HCT116 (cell line): ENCODE measurements at places on chromosomes 2 and 18. TPM values are rescaled to one million over a fixed set of nuclear protein-coding genes. Genes with fewer than 3 reads are reported as not detected.

The MYO7B gene
- 0.07 TPM for total RNA-seq

The LIMS3 gene
- total RNA-seq, result 1.1 TPM

DNA sequence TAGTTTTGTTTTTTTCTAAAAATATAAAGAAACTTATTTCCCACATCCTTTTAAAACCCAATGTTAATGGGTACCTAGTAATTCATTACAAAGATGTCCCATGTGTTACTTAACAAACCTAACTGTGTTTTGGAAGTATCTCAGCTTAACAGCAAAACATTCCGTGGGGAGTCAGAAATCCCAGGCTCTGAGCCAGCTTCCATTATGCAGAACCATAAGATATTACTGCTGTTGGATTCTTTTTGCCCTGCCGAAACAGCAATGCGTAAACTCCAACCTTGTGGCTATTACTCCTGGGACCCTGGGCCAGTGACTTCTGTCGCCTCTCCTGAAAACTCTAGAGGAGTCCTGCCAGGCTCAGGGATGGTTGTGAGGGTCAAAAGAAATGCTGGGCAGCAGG, 174.1 kb downstream of the UXS1 start:
- DNase-seq, result no peak

DNA sequence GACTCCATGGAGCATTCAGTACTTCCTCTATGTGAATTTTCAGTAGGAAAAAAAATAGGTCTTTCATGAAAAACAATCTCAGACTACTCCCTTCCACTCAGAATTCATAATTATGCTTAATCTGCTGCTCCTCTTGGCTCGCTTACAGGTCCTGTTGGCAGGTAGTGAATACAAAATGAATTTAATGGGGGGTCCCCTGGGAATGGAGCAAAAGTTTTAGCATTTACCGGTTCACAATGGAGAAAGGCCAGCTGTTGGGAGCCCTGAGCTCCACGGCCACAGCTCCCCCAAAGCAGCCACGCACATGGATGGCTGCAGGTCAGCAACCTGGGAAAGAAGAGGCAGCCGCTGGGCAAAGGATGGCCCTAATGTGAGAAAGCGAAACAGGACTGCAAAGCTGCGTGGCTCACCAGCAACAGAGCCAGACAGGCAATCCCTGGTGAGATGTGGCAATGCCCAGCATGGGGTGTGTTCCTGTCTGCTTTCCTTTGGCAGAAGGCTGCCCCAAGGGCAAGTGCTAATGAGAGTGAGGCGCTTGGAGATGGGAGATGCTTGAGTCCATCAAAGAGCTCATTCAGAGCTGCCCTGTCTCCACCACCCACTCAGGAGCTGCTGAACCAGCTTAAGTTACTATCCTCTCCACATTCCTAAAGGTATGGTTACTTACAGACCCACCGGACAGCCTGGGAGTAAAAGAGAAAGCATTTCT, 447.4 kb downstream of the EPHA4 start:
- DNase-seq, result no peak

DNA sequence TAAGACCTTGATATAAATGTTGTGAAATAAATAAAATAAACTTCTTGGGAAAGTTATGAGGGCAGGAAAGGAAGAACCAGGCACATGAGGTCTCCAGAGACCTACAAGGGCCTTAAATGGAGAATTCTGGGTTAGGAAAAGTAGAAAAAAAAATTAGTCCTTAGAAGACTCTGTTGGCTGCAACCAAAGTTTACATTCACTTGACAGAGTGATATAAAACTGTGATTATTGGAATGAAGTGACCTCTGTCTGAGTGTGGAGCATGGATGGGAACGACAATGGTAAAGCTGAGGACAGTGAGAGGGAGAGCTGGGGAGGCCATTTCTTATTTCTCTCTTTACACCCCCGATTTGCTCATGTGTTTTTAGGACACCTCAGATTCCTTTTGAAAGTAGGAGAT, 29.0 kb upstream of the CAVIN2 start:
- DNase-seq, result no peak

DNA sequence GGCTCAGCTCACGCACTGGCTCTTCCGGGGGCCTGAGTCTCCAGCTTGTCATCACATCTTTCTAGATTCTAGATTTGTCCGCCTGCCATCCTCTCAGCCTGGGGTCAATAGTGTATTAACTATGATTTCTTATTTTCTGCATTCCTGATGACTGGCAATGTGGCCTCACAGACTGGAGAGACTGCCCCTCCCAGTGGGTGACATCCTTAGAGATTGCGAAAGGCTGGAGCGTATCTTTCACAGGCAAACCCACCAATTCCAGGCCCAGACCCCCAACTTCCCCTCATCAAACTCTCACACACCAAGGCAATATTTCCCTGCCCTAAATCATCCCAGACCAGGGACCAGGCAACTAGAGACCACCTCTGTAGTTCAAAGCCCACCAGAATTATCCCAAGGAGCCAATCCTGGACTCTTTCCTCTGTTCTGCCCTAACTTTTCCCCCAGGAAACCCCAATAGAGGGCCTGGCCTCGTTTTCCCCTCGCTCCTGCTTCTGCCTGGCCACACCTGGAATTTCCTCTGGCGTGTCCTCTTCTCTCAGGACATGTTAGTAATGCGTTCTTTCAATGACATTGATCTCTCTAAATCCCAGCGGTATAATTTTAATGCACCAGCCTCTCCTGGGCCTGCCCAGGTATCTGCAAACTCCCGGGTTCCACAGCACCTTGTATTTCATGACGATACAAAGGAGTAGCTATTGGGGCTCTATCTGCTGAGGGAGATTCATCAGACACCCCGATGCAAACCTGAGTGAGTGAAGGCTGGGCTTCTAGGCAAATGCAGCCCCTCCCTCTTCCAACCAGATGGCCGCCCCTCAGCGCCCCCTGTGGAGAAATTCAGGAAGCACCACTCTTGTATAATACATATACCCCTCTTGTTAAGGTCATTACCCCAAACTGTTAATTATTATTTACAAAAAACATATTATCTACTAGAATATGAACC, 2.4 kb upstream of the KCNF1 start:
- DNase-seq, result peak; percentile 35
